Stimulated activated CD4-positive, alpha-beta T cell treated with anti-CD3 and anti-CD28 coated beads, Interleukin-2, amount 100 ng/mL, for 48 hours (primary cell): ENCODE measurements at places on chromosomes 16 and 17.

DNA sequence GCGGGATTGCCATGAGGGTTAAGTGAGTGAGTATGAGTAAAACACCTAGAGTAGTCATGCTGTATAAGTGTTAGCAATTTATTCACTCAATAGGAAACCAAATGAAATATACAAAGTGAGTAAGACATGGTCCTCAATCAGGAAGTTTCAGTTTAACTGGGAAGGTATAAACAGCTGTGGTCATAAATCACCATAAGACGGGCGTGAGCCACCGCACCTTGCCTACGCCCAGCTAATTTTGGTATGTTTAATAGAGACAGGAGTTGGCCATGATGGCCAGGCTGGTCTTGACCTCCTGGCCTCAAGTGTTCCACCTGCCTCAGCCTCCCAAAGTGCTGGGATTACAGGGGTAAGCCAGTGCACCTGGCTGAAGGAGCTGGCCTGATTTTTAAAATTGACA lies 27.0 kb downstream of the RNF135 start:
- no peak for DNase-seq

- DNase-seq: no peak
Measured at GRCh38 chr16:49747654-49748053, 108.3 kb downstream of the ZNF423 start.

DNA sequence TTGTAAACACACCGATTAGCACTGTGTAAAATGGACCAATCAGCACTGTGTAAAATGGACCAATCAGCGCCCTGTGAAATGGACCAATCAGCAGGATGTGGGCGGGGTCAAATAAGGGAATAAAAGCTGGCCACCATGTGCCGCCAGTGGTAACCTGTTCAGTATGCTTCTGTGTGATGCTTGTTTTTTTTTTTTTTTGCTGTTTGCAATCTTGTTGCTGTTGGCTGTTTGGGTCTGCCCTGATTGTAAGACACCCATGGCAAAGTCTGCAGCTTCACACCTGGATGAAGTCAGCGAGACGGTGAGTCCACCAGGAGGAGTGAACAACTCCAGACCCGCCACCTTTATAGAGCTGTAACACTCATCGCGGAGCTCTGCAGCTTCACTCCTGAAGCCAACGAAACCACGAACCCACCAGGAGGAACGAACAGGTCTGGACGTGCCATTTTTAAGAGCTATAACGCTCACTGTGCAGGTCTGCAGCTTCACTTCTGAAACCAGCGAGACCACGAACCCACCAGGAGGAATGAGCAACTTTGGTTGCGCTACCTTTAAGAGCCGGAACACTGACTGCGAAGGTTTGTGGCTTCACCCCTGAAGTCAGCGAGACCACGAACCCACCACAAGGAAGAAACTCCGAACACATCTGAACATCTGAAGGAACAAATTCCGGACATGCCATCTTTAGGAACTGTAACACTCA lies 85.0 kb upstream of the MED9 start:
- peak; percentile 51 for DNase-seq

DNA sequence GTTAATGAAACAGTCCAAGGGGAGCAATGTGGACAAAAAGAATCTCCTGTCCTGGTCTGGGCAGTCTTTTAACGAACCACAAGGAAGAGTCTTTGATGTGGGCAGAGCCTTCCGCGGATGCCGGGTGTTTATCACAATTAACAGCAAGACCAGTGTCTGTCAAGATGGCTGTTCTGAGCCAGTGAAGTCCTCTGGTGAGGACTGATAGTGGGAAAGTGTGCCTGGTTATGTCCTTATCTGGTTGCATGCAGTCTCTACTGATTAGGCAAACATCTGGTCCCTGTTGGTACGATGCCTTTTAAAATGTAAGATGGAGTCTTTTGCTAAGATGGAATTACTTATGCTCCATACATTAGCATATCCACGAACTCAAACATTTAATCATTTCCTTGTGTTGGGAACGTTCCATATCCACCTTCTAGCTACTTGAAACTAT lies 88.5 kb downstream of the ZNF18 start:
- no peak for DNase-seq

- no peak for DNase-seq
Measured at GRCh38 chr17:30429155-30429554, 48.1 kb upstream of the GOSR1 start.
